Prostate gland (tissue), 2 donors: ENCODE measurements at places on chromosomes 5 and 9. TPM values are rescaled to one million over a fixed set of nuclear protein-coding genes. Genes with fewer than 3 reads are reported as not detected.
A peak's percentile ranks its signal among the peaks of the same experiment; 100 is the strongest.

GRCh38 chr5:162683284-162683683 is 615.7 kb downstream of the GABRG2 start:
- DNase-seq: no peak

DNA sequence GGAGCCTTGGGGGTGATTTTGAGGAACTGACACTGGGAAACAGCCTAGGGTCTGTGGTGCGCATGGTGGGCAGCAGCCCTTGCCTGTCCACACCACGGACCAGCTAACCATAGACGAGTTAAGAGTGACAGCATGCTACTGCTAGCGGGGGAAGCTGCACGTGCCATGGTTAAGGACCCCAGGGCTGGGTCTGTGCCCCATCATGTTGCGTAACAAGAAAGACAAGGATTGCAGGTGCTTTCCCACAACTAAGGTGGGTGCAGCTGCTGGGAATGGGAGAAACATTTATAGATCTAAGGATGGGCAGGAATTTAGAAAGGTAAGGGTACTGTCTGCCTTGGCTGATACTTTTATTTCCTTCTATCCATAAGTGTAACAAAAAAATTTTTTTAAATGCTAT is 17.9 kb upstream of the KCNMB1 start:
- no peak for DNase-seq

The AFAP1L1 gene
- 10.3 TPM for total RNA-seq

The ZFP62 gene
- total RNA-seq: 24.5 TPM

DNA sequence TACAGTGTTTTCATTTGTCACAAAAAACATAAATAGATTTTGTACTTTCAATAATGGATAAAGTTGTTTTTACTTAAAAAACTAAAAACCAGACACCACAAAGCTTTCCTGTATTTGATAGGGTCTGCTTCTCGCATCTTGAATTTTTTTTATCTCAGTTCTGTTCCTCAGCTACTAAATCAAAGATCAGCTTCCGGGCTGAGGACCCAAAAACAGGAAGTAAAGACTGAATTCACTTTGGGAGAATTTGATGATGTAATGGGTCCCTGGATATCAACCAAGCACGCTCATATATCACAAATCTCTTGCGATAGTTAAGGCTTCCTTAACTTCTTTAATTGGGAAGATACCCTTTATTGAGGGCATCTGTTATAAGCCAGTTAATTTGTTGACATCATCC is 24.1 kb downstream of the ITK start:
- no peak for DNase-seq

The SLC36A3 gene
- not detected for total RNA-seq

The GRXCR2 gene
- not detected for total RNA-seq

The SLCO4C1 gene
- 0.51 TPM for total RNA-seq

DNA sequence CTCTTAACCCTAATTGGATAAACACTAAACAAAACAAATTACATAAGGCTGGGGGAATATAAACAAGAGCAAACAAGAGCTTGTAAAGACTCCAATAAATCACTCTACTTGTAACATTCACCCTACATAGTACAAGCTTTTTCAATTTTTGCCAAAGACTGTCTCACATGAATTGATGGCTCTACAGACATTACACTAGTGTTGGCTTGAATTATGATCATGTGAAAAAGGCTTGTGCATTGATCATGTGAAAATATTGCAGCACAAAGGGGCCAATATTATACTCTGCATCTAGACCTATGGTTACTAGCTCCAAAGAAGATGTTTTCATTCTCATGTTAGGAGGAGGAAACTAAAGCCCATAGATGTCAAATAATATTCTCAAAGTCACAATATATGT is 212.6 kb downstream of the MCTP1 start:
- DNase-seq: no peak

GRCh38 chr9:2459756-2460155 is 161.8 kb upstream of the VLDLR start:
- DNase-seq: no peak

- no peak for DNase-seq
Measured at GRCh38 chr5:56202483-56202882, 30.6 kb downstream of the ANKRD55 start.

The PCDHGA11 gene
- total RNA-seq: 3.4 TPM

DNA sequence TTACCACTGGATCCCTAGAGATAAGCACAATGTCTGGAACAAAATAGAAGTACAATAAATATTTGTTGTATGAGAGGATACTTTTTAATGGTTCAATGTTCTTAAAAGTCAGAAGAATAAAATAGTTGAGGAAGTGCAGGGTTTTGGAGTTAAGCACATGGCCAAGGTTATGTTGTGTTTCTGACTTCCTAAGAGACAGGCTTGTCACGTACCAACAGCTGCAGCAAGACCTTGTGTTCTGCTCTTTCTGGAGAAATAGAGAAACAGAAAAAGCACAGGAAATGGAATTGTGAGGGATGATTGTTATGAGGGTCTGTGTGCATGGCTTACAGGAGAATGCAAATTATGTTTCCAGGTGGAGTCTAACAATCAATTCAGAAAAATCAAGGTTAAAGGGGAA is 12.9 kb downstream of the CARTPT start:
- DNase-seq: no peak

GRCh38 chr9:94656200-94656599 is 16.9 kb upstream of the FBP1 start:
- no peak for DNase-seq

DNA sequence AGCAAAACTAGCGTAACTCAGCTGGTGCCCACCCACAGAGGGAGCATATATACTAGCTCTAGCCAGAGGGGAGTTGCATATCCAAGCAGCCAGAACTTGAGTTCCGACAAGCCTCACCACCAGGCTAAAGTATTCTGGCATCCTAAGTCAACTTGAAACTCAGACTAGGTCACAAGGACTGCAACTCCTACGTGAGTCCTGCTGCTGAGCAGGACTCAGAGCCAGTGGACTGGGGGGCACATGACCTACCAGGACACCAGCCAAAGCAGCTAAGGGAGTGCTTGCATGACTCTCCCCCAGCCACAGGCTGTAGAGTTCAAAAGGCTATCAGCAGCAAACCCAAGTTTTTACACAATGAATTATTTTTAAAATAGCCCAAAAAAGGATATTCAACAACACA is 26.1 kb downstream of the SPDL1 start:
- DNase-seq: no peak

The LRRC70 gene
- 0.36 TPM for total RNA-seq

DNA sequence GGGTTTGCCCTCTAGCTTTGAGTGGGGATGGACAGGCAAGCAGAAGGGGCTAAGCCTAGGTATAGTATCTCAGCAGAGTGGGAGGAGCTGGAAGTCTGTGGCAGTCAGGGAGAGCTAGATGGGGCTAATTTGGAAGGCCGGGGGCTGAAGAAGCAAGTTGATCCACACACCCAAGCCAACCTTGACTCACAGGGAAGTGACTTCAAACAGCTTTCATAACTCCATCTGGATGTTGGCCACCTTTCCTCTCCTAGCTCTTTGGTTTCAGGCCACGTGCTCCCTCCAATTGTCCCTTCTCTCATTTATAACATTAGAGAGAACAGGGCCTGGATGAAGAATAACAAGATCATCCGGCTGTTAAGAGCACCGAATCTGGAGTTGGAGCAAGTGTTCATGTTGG is 36.8 kb downstream of the EGR1 start:
- DNase-seq: peak; percentile 59

The OSMR gene
- 21.6 TPM for total RNA-seq

The MRPS2 gene
- total RNA-seq: 55.6 TPM

The C5orf63 gene
- total RNA-seq: 1.5 TPM

The EPB41L4A gene
- 23.0 TPM for total RNA-seq

The ZNF367 gene
- 5.5 TPM for total RNA-seq

DNA sequence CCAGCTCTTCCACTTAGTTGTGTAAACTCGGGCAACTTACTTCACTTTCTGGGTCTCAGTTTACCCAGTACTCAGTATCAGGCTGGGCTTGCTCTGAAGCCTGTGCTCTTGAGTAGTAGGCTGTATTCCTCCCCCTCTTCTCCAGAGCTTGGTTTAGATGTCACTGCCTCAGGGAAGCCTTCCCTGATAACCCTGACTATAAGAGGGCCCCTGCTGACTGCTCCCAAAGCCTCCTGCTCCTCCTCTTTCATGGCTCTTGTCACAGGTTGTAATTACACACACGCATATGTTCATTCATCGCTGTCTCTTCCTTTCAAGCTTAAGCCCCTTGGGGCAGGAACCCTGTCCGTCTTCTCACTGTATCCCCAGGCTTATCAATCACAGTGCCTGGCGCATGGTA is 140.2 kb downstream of the RGS3 start:
- no peak for DNase-seq

GRCh38 chr5:60437308-60437707 is 262.7 kb downstream of the DEPDC1B start:
- DNase-seq: no peak

DNA sequence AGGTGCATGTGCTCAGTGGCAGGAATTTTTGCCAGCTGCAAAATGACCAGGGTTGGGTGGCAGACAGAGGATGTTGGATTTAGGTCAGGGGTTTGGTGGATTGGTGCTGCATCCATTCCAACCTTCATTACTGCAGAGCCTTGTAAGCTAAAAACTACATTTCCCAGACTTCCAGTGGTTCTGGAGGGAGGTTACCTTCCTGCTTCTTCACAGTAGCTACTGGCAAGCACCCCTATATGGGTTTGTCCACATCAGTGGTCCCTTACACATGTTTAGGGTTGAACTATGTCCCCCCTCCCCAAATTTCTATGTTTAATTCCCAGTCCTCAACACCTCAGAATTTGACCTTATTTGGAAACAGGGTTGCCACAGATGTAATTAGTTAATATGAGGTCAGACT is 20.7 kb upstream of the IL17B start:
- DNase-seq: no peak

The PLPP7 gene
- total RNA-seq: 32.5 TPM

GRCh38 chr5:52554293-52554692 is 233.4 kb upstream of the ITGA1 start:
- no peak for DNase-seq

DNA sequence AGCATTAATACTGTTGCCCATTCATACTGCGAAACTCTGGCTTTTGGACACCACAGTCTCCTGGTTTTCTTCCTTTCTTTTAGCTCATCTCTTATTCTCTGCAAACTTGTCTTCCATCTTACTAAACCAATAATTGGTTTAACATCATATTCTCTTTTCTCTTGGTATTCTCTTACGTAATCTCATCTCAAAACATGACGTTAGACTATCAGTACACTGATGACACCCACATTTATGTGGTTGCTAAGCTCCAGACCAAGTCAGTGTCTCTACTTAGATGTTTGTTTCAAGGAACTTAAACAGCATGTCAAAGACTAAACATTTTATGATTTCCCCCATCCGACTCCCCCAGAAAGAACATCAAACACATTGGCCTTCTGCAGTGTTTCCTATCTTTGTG is 2.1 kb downstream of the PRRC1 start:
- DNase-seq: no peak

GRCh38 chr9:13707612-13708576 is 428.4 kb upstream of the MPDZ start:
- DNase-seq: no peak

DNA sequence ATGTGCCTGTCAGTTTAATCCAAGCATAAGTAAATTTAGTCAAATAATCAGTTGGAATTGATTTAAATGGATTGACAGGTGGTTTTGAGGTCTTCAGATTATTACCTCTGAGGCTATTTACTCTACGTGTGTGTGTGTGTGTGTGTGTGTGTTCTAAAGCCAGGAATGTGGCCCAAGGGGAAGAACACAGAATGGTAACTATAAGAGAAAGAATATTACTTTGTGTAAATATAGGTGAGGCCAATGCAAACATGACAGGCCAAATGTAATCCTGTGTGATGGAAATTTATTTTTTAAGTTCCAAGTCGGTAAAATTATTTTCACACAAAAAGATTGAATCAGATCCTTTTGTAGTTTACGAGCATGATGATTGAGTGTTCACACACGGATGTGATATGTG is 390.0 kb downstream of the PLK2 start:
- DNase-seq: peak; percentile 34

The SCAMP1 gene
- total RNA-seq: 39.0 TPM

GRCh38 chr5:149162401-149163084 is 21.2 kb downstream of the ABLIM3 start:
- no peak for DNase-seq

The CENPH gene
- total RNA-seq: 5.3 TPM

The AIF1L gene
- total RNA-seq: 3.6 TPM

The CEP72 gene
- 6.4 TPM for total RNA-seq

GRCh38 chr5:169862391-169862811 is 117.9 kb downstream of the INSYN2B start:
- no peak for DNase-seq

DNA sequence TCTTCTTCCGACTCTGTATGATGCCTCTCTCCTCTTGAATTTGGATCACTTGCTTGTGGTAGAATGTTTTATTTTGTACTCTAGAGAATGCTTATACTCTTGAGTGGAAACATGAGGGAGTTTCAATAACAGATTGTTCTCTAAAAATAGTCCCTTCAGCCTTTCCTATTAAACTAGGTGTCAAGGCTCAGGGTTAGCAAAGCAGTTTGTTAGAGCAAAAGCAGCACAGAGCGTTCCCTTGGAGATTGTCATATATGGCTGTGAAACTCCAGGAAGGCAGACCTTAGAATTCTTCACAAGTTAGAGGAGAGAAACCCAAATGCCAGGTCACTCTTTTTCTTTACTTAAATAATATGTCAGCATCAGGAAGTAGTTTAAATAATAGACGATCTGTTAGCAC is 33.0 kb downstream of the MAMDC2 start:
- no peak for DNase-seq

DNA sequence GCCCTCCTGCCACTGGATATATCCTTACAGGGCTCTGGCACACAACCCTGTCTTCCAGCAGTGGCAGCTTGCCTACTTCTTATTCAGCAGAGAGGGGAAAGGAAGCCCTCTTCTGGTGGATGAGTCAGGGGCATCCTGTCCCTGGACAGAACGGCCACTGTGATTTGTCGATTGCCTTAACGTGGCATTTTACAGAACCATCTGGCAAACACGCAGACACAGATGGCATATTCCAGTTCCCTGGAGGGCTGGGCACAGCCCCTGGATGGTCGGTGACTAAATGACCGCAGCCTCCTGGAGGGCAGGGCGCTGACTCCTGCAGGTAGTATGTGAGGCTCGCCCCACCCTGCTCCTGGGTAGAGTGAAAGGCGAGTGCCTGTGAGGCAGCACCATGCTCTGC is 62.1 kb downstream of the DCP2 start:
- no peak for DNase-seq

The FAM221B gene
- 5.1 TPM for total RNA-seq
